Pulmonary artery endothelial cell (primary cell): ENCODE measurements at places on chromosomes 16 and 17.
A peak's percentile ranks its signal among the peaks of the same experiment; 100 is the strongest.

- DNase-seq, result no peak
Measured at GRCh38 chr17:27631411-27631760, 398 bp downstream of the LGALS9 start.

DNA sequence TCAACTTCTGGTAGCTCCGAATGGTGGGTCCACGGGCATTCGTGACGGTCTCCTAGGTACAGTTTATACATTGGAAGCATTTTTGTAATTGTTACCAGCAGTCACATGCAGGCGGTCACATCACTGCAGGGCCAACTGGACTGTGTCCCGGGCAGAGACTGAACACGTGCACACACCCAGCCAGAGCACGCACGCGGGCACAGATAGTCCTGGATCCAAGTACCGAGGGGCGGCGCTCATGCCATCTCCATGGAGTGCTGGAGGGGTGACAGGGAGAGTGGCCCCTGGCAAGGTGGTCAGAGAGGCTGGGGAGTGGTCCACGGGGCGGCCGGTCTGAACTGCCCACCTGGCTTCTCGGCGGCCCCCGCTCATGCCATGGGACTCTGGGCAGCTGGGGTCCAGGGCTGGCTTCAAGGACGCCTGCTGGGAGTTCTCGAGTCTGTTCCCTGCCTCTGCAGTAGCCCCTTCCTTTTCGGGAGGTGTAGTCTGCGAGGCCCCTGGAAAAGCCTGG lies 34.2 kb downstream of the BAIAP2 start:
- DNase-seq, result no peak

DNA sequence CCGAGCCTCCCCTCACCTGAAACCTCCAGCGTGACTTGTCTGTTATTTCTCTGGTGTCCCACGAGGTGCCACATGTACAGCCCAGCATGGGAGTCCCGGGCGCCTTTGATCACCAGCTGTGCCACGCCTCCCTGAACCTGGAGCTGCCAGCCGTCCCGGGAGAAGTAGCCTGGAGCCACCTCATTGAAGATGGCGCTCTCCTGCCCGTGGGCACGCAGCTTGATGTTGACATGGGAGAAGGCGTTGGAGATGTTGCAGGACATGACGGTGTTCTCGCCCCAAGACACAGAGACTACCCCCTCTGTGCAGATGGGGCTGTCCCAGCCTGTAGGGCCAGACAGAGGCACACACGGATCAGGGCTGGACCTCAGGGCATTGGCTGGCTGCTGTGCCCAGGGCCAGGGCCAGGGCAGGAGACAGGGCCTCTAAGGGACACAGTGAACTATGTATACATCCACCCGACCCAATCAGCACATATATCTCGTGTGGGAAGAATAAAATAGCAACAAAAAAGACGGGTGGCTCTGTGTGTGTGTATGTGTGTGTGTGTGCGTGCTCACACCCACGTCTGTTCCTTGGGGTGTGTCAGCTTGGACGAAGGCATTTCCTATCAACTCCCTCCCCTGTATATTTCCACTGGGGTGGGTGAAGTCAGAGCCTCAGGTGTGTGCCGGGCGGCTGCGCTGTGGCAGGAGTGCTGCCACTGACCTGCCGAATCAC lies 7.3 kb upstream of the CD7 start:
- DNase-seq, result no peak

- peak; percentile 80 for DNase-seq
Measured at GRCh38 chr16:25109643-25110042, 1.9 kb upstream of the LCMT1 start.

DNA sequence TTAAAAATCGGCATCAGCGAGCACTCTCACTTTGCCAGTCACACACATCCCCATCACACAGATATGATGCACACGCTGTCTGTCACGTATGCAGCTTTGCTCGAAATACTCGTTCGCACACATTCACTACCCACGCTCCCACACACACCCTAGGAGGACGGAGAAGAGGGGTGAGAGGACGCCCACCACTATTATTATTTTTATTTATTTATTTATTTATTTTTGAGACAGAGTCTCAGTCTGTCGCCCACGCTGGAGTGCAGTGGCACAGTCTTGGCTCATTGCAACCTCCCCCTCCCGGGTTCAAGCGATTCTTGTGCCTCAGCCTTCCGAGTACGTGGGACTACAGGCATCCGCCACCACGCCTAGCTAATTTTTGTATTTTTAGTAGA lies 30.4 kb downstream of the HASPIN start:
- no peak for DNase-seq

DNA sequence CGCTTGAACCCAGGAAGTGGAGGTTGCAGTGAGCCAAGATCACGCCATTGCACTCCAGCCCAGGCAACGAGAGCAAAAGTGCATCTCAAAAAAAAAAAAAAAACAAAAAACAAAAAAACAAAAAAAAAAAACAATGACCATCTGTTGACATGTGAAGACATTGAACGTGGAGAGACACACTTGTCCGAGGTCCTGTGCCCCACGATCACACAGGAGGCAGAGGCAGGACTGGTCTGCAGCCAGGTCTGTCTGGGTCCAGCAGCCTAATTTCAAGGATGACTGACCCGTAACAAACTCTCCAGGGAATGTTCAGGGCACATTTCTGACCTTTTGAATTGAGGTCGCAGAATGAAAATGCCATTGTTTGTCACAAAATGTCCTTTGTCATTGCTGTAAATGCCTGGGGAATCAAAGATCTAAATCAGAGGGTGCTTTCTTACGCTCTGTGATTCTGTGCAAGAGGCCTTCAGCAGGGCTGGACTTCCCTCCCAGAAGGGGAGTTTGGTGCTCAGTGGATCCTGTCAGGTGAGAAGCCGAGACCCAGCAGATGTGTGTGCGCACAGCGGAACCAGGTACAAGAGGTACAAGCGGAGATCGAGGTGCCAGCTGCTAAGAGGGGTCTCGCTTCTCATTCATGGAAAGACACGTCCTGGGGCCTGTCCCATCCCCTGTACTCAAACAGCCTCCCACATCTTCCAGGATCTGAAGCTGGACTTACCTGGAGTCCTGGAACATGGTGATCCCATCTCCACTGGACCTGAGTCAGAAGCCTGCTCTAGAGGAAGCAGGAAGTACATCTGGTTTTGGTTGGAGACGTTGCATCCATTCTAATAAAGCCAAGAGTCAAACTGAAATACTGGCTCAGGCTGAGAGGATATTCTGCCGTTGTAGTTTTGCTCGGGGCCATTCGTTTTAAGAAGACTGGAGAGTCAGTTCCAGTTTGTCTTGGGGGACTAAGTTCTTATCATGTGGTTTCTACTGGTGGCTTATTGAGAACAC lies 95.8 kb downstream of the IRF8 start:
- no peak for DNase-seq

GRCh38 chr17:58005728-58006559 lies 1.1 kb downstream of the SRSF1 start:
- DNase-seq, result no peak

DNA sequence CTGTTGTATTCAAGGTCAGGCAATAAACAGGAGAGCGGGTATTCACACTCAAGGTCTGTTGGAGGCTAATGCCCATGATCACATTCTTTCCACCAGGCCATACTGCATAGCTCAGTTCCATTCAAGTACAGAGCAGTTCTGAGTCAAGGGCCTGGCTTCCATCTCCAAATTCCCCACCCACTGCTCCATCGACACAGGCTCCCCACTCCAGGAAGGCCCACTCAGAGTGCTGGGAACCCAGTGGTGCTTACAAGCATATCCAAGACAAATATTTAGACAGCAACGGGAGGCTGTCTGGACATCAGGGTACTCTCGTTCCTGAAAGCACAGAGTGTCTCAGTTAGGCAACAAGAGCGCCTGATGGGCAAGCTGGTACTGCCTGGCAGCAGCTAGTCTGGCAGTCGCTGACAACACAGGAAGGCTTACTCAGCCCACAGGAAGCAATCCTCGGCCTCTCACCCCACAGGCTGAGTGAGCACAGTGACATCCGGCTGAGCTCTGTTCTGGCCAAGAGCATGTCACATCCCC lies 40.9 kb downstream of the RFFL start:
- peak; percentile 87 for DNase-seq

DNA sequence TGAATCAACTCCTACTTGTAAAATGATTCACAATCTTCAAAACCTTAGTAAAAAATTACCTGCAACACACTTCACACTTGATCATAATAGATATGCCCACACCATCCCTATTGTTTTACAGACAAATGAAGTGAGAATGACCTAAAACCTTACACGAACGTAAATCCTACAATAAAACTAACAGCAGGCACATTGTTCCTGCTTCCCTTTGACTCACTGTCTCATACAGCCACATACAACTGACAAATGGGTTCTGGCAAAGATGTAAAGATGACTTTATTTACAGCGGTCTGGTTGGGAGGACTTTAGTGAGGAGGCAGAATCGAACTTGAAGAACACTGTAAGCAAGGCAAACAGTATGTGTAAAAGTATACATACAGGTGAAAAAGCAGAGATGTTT lies 188.7 kb downstream of the MYO1D start:
- DNase-seq, result no peak

GRCh38 chr17:14297161-14297851 lies 3.6 kb upstream of the HS3ST3B1 start:
- no peak for DNase-seq

GRCh38 chr17:27490391-27490790 lies 34.1 kb downstream of the KSR1 start:
- DNase-seq, result no peak

- no peak for DNase-seq
Measured at GRCh38 chr17:82531431-82531881, 11.9 kb downstream of the FOXK2 start.

DNA sequence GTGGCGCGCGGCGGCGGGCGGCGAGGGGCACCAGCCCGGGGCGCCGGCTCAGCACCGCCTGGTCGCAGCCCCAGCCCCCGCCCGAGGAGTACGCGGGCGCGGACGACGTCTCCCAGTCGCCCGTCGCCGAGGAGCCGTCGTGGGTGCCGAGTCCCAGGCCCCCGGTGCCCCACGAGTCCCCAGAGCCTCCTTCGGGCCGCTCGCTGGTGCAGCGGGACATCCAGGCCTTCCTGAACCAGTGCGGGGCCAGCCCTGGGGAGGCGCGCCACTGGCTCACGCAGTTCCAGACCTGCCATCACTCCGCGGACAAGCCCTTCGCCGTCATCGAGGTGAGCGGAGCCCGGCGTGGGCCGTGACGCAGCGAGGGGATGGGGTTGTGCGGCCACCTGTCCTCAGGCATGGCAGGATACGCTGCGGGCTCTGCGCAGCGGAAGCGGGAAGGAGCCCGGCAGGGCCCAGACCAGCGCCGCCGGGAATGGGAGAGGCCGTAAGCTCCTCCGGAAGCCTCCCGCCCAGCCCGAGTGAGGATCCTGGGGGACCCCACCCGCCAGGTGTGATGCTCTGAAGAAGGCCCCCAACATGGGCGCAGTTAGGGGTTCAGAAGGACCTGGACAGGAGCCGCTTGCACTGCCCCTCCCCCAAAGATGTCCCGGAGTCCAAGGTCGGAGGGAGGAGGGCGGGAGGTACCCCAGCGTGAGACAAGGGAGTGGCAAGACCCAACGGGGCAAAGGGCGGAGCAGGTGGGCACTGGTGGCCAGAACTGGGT lies 522 bp downstream of the NAGS start:
- DNase-seq, result no peak

DNA sequence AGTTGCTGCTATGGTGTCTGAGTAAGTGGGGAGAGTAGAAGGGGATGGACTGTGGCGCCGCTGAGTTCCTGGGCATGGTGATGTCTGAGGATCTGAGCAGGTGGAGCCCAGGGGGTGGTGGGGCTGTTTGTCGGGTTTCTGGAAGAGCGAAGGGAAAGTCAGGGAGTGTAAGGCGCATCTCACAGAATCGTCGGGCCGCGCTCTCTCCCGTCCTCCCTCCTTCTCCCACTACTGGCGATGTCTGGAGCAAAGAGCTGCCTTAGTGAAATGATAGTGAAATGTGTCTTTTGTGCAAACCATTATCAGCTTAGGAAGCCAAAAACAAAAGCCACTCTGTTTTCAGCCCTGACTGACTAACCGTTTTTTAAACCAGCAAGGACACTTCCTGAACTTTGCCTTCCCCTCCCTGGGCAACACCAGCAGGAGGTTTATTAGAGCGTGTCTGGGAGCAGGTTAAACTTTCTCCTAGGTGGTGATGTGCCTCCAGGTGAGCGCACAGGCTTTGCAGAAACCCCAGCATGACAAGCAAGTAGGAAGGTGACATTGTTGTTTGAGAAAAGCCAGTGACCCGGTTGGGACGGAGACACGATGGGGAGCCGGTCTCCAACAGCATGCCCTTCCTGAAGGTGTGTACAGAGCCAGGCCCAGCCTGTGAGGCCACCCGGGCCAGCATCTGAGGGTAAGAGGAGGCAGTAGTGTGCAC lies 49.1 kb downstream of the RAB11FIP3 start:
- DNase-seq, result no peak

DNA sequence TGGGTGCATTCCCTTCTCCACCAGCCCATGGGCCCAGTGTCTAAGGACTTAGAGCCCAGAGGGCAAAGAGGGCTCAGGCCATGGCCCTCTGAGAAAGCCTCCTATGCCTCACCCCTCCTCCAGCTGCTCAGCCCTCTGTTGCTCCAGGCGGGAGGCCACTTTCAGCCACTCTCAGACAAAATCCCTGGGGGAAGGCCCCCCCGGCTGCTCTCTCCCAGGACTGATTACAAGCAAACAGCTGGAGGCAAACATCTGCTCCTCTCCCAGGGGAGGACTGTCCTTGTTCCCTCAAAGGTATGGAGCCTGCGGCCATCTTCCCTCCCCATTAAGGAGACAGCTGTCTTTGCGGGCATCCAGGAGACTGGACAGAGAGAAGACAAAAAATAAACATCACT lies 54.9 kb upstream of the DLX4 start:
- DNase-seq, result no peak

GRCh38 chr17:80947200-80947940 lies 44.3 kb upstream of the CHMP6 start:
- DNase-seq, result no peak

DNA sequence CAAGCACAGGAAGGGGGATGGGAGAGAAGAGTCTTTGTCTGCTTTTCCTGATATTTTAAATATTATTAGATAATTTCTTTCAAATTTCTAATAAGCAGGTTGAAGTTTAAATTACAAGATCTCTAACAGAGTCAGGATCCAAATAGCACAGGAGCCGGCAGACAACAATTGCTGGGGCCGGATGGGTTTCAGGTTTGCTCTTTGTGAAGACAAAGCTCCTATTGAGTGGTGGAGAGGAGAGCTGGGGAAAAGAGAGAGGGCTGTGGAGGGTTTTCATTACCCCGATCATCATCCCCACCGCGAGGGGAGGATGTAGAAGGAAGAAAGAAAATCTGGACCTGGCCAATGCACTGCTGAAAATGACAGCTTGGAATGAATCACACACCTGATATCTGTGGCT lies 197.3 kb downstream of the SOX9 start:
- no peak for DNase-seq

DNA sequence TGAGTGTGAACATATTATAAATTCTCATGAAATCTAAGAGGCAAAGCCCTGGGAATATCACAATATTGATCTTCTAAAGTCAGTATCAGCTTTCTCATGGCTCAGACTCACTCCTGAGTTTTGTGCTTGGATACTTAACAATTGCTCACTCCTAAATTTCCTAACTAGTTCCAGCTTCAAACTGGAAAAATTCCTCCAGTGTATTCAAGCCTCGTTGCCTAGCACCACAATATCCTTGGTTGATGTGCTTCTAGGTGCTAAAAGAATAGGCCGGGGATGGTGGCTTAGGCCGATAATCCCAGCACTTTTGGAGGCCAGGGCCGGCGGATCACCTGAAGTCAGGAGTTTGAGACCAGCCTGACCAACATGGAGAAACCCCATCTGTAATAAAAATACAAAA lies 62.5 kb downstream of the XYLT1 start:
- no peak for DNase-seq

GRCh38 chr17:75445296-75445695 lies 11.1 kb upstream of the TMEM94 start:
- DNase-seq, result no peak
